HFFc6 (cell line): ENCODE measurements at places on chromosomes 11 and 22.
A peak's percentile ranks its signal among the peaks of the same experiment; 100 is the strongest.

DNA sequence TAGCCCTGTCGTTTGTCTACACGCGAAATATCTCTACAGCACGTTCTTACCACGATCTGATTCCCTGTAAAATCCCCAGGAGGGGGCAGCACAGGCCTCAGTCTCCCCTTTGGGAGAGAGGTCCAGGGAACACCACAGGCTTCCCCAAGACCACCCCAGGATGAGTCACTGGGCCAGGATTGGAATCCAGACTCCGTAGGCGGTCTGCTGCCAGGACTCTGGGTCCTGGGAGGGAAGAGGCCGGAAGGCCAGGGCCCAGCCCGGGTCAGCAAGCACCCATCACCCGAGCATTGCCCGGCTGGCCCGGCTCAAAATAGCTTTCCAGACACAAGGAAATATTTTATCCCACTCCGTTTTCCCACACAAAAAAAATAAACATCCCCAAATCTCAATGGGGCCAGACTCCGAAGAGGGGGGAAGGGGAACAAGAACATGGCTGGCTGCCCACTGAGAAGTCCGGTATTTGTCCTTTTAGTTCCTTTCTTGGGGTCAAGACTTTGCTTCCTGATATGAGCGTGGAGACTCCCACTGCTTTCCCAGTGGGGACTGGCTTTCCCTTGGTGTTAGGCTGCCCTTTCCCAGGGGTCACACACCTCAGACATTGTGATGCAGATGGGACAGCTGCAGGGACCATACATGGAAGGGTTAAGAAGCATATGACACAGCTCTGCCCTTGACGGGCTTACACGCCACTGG, 91.3 kb downstream of the LRRC32 start:
- no peak for DNase-seq

GRCh38 chr11:96317571-96317970, 25.4 kb downstream of the MAML2 start:
- no peak for DNase-seq

DNA sequence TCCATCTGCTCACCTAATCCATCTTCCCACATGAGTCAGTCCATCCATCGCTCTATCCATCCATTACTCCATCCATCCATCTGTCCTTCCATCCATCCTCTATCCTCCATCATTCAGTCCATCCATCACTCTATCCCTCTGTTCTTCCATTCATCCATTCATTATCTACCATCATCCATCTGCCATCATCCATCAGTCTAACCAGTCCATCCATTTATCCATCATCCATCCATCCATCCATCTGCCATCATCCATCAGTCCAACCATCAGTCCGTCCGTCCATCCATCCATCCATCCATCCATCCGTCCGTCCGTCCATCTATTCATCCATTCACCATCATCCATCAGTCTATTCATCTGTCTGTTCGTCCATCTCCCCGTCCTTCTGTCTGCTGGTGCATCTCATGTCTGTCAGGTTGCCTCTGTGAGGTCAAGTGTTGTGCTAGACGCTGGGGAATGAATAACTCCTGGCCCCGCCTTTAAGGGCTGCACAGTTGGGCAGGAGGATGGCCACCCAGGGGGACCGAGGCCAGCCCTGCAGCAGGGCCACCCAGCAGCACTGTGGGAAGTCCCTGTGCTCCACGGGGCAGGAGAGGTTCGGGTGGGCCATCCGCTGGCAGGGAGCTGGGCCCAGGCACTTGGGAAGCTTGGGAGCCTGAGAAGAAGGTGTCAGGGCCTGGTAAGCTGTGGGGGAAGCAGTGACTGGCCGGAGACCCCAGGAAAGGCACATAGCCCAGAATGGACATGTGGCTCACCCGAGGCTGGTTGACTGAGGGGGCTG, 137.1 kb downstream of the CTTN start:
- DNase-seq, result no peak

DNA sequence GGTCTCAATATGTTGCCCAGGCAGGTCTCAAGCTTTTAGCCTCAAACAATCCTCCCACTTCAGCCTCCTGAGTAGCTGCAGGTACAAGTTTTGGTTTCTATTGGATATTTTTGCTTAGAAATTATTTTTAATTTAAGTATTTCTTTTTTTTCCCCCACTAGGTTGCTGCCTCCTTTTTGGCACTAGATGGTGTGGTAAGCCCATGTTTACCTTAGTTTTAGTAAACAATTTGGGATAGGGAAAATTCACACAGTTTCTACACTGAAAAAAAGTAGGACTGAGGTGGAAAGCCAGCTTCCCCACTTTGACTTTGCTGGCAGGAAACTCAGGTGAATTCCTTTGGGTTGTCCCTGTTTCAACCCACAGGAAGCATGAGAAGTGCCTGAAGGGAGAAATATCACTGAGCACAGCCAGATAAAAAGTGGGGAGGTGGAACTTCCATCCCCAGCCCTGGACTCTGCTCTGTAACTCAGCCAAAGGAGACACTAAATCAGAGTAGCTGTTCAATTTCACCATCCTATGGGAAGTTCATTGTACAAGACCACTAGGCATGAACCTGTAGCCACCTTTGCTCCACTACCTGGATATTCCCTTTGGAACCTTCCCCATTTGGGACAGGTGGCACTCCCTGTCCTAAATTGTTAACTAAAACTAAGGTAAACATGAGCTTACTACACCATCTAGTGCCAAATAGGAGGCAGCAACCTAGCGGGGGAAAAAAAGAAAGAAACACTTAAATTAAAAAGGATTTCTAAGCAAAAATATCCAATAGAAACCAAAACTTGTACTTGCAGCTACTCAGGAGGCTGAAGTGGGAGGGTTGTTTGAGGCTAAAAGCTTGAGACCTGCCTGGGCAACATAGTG, 154.4 kb upstream of the FAT3 start:
- peak; percentile 1 for DNase-seq

DNA sequence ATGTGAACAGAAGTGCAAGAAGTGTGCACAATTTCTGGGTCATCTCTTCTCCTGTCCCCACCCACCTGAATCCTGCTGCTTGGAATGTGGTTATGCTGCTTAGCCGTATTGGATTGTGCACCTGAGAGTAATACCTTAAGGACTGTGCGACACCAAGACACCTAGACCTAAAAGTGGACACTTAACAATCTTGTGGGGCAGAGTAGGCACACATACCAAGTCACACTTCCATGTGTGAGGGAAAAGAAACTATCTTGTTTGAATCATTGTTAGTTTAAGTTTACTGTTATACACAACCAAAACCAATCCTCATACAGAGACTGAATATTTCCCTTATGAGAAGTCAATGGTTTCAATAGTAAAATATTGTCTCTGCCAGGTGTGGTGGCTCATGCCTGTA, 93.7 kb downstream of the CCDC83 start:
- DNase-seq, result no peak

DNA sequence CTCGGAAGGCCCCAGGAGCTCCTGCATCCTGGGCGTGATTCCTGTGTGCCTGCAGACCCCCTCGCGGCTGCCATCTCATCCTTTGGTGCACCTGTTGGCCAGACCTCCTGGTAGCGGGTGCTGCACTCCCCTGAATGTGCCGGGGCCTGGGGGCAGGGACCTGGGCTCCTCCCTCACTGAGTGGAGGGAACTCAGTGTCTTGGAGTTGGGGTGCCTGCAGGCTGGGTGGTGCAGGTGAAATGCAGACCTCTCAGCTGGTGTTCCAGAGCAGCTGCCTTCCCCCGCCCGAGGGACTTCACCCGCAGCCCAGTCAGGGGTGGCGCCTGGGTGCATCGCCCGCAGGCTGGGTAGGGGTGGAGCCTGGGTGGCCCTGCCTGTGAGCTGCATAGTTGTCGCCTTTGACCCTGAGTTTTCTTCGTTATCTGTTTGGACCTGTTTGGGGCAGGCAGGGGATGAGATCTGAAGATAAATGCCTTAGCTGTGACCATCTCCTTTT, 31.4 kb downstream of the LRP5 start:
- no peak for DNase-seq

DNA sequence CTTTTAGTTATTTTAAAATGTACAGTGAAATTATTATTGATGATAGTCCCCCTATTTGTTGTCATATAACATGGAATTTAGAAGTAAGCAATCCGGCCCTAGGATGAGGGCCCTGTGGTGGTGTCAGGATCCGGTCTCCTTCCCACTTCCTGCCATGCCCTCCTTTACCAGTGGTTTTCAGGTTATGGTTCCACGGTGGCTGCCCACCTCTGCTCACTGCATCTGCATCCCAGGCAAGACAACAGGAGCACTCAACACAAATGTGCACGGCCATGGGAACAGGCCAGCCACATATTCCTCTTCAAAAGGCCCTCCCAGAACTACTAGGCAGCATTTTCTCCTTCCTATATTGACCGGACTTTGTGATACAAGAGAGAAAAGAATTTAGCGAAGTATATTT, 1007.2 kb downstream of the TBC1D22A start:
- DNase-seq, result no peak

GRCh38 chr22:19884954-19885751, 30.5 kb upstream of the GNB1L start:
- no peak for DNase-seq

GRCh38 chr22:28369854-28370253, 309.8 kb downstream of the TTC28 start:
- DNase-seq, result no peak

- DNase-seq, result no peak
Measured at GRCh38 chr11:3907590-3907989, 52.1 kb downstream of the STIM1 start.

GRCh38 chr22:38943201-38943600, 14.2 kb upstream of the APOBEC3A start:
- no peak for DNase-seq

GRCh38 chr11:114088836-114089235, 29.3 kb downstream of the ZBTB16 start:
- DNase-seq, result no peak
